Stimulated activated CD4-positive, alpha-beta T cell treated with anti-CD3 and anti-CD28 coated beads, Interleukin-4, amount 100 ng/mL, for 4 hours (primary cell): ENCODE measurements at places on chromosomes 7 and 10.

GRCh38 chr7:8152489-8153192 is 109.3 kb downstream of the ICA1 start:
- no peak for DNase-seq

DNA sequence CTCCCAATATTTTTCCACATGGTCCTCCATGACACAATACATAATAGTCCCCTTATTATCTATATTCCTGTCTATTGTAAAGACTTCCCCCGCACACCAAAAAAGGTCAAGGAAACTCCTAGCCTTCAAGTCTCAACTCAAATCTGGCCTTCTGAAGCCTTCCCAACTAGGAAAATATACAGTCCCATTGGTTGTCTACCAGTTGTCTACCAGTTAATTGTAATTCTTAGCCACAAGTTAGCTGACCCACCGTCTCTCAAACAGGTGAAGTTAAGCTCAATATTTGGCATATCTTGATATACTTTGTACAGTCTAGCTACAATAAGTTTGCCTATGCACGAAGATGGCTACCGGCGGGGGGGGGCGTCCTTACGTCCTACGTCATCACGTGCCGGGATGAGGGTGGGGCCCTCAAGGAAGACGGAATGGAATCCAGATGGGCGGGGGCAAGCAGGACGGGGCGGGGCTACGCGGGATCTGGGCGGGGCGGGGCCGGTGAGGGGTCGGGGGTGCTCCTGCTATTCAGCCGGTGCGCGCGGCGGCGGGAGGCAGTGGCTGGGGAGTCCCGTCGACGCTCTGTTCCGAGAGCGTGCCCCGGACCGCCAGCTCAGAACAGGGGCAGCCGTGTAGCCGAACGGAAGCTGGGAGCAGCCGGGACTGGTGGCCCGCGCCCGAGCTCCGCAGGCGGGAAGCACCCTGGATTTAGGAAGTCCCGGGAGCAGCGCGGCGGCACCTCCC is at the start of gene AHR:
Gene AHR, plus strand, starts transcription at position 551 of the 738 bp plus-strand sequence. CDS start 613 bp downstream, outside the sequence.
- DNase-seq: peak; percentile 88

- DNase-seq: no peak
These were observed 6.5 kb downstream of the SNX8 start for GRCh38 chr7:2307690-2308107.

DNA sequence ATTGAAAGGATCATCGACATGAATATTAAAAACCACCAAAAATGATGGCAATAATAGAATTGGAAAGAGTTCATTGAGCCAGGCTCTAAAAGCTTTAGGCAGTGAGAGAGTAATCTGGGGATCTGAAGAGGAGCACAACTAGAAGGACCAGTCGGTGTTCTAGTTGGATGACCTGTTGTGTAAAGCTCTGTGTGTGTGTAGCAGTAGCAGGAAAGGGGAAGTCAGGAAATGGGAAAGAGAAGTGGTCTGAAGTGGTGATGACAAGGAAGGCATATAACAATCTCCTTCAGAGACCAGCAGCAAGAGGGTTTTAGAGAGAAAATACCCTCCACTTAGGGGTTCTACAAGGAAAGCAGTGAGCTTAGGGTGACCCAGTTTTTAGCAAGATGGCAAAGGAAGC is 539.2 kb downstream of the HTR7 start:
- DNase-seq: no peak

DNA sequence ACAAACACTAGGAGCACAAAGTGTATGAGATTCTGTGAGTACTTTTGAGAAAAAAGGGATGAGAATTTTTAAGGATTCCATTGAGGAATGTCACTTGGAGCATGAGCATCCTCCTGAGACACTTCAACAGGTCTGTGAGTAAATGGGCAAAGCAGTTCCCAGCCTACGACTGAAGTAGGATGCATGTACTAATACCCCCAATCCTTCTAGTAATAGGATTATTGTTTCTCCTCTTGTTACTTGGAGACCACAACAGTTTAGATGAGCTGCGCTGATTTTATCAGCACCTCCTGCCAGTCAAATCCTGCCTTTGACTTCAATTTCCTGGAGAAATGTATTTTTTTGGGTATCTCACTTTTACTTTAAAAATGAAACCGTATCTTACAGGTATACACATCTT is 820 bp downstream of the BBS9 start:
- no peak for DNase-seq

DNA sequence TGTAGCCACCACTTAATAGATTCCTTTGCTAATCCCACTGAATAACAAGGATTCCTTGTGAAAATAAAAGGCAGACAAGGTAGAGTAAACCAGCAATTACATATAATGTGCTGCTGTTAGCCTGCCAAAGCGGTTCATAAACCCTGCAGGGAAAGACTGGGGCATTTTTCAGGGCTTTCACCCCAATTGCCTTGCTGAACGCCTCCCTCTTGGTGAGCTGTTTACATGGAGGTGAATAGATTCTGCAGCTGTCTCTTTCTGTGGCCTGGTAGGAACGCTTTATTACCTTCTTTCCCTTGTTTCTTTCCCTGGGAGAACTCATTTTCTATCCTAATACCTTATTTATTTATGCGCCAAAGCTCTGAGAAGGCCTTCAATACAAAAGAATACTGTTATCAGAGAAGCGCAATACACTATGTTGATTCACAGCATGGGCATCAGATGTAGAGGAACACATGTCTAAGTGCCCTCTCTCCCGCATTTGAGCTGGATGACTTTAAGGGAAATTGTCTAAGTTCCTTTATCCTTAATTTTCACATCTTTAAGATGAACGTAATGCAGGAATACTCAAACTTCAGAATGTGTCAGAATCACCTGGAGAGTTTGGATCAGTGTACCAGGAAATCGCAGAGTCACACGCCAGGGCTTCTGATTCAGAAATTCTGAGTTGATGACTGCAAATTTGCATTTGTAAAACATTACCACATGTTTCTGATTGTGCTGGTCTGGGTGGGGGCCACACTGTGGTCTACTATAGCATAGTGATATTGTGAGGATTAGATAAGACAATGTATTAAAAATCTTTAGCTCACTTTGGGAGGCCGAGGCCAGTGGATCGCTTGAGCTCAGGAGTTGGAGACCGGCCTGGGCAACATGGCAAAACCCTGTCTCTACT is 1203.8 kb downstream of the SORCS3 start:
- no peak for DNase-seq

DNA sequence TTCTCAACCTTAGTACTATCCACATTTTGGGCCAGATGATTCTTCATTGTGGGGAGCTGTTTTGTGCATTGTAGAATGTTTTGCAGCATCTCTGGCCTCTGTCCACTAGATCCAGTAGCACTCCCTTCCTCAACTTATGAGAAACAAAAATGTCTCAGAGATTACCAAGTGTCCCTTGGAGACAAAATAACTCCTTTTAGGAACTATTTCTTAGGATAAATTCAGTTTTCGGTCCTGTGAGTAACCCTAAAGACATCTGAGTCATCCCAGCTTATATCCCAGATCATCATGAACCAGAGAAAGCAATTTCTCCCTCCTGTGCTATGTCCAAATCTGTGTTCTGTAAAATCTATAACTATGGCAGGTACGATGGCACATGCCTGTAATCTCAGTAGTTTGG is 266.6 kb upstream of the PHYHIPL start:
- DNase-seq: no peak

DNA sequence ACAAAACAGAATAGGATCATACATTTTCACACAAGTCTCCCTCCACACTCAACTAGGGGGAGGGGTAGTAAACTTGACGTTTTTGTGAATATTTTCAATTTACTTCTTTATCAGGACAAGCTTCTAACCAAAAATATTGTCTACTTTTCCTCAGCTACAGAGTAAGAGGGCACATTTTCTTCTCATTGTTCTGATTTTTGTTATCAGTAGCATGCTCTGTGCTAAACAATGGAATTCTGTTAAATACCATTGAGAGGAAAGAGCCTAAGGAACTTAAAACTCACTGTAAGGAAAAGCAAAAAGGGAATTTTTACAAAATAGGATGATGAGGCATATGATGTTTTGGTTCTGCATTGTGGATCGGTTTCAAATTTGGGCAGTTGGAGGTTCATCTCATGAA is 41.2 kb downstream of the ANLN start:
- no peak for DNase-seq

GRCh38 chr7:107201795-107202450 is 33.1 kb downstream of the HBP1 start:
- DNase-seq: no peak

GRCh38 chr10:82866424-82867020 is 991.5 kb downstream of the NRG3 start:
- DNase-seq: no peak

GRCh38 chr10:8026349-8027259 is 27.9 kb upstream of the GATA3 start:
- no peak for DNase-seq

- no peak for DNase-seq
These were observed 26.1 kb downstream of the WAC start for GRCh38 chr10:28558923-28559508.

DNA sequence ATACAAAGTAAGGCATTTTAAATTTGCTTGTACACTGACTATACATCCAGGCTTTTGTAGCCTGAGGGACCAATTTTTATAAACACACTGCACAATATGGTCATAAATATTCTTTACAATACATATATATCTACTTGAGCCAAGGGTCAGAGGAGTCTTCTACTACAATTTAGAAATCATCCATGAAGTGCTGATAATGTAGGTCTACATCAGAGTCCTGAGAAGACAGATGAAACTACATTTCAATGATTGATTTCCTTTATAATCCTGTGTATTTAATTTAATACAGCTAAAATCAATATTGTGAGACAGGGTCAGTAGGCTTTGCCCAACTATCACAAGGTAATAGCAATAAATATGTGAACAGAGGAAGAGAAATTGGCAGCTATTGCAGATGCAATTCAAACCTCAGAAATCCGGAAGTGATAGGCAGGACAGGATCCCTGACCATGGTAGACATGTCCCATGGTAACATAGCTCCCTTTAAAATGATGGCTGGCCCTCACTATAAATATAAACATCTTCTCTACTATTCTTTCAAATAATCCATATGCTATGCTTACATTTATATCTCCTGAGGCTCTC is 318.0 kb upstream of the POT1 start:
- DNase-seq: no peak

DNA sequence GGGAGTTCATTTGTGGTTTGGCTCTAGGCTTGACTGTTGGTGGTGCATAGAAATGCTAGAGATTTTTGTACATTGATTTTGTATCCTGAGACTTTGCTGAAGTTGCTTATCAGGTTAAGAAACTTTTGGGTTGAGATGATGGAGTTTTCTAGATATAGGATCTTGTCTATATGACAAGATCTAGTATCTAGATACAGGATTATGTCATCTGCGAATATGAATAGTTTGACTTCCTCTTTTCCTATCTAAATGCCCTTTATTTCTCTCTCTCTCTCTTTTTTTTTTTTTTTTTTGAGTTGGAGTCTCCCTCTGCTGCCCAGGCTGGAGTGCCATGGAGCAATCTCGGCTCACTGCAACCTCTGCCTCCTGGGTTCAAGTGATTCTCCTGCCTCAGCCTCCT is 62.9 kb downstream of the MGAM2 start:
- DNase-seq: no peak

GRCh38 chr10:69318867-69319727 is 40.8 kb downstream of the HK1 start:
- peak; percentile 83 for DNase-seq

DNA sequence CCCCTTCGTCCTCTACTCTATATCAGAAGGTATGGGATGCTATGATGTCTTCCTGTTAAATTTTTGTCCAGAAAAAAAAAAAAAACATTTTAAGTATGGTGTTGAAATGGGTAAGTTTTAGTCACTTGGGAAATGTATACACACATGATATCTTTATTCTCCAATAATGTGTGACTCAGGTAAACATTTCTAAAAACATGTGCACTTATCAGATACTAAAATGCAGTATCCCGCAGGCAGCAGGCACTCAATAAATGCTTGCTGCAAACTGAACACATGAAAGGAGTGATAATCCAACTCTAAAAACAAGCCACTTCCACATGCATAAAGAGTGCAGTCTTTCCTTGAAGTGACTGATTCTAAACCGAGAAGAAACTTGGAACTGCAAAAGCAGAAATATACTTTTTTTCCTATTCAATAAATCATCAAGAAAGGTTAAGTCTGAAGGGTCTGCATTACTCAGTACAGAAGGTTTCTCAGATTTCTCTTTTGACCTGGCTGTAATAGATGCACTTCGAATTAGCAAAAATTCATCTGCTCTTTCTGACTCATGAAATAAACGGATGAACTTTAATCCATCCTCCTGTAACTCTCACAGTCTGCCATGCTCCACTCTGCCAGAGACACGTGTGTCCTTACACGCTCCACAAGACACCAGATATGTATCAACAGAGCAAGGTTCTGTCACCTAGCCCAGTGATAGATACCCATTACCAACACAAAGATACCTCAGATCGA is 84.0 kb downstream of the HIPK2 start:
- DNase-seq: no peak

DNA sequence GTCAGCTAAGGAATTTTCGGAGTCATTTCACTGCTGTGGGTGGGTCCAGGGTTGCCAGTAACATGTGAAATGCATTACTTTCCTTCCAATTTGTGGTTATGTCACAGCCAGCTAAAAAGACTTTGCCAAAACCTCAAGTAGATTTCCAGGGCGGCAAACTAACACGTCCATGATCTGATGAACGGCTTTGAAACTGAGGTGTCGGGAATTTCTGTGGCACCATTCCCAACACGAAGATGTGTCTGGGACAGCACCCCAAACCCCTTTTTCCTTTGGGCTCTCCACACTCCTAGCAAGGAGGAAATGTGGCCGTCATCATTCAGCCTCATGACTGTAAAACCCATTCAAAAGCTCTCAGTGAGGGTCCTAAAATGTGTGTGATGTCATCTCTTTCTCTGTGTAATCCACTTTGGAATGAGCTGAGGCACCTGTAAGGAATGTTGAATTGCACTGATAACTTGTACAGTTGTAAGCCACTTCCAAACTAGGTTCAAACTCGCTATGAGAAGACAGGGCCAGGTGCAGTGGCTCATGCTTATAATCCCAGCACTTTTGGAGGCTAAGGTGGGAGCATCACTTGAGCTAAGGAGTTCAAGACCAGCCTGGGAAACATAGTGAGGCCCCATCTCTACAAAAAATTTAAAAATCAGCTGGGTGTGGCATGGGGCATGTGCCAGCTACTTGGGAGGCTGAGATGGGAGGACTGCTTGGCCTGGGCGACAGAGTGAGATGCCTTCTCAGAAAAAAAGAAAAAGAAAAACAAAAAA is 146.1 kb upstream of the FRMD4A start:
- DNase-seq: no peak

- no peak for DNase-seq
These were observed 150.8 kb downstream of the FAM107B start for GRCh38 chr10:14623931-14624330.

DNA sequence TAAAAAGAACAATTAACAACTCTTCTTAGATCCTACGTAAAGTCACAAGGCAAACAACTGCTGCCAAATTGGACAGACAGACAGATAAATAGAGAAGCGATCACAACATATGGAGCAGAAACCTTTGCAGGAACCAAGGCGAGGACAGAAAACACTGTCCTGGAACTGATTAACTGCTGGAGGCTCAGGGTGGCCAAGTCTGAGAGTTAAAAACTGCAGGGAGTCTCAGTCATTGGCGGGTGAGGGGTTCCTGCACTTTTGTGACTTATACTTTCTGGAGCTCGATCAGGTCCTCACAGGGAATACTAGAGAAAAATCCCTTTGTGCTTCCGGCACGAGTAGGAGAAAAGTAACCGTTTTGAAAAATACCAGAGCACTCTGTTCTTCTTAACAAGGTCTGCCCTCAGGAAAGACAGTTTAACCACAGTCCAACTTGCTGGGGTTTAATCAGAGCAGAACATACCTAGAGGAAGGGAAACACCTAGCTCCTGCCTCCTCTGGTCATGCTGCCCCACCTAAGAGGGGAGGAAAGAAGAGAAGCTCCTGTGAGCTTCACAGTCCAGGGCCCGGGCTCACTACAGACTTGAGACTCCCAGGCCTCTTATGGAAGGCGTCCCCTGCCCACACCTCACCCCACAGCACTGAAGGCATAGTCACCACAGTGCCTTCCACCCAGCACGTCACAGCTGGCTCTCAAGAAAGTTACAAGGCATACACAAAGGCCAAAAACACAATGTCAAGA is 74.9 kb downstream of the LARP4B start:
- DNase-seq: no peak
